ENCODE measurements at places on chromosomes 1 and 21.

GRCh38 chr1:93598861-93599439 is 82.7 kb downstream of the BCAR3 start:
- no peak for DNase-seq

DNA sequence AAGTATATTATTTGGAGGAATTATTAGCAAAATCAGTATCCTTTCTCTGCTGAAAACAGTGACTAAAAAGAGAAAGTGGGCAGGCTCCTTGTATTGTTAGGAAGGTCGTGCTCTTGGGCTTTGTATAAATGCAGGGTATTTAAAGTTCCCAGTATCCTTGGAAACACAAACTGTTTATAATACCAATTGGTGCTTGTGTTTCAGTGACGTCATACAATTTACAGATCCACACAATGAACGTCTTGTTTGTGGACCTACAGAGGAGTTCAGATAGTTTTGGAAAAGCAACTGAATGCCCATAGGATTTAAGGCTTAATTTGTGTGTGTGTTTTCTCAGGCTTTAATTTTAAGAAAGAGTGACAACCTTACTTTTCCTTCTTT is 168.2 kb downstream of the RASAL2 start:
- DNase-seq = no peak

DNA sequence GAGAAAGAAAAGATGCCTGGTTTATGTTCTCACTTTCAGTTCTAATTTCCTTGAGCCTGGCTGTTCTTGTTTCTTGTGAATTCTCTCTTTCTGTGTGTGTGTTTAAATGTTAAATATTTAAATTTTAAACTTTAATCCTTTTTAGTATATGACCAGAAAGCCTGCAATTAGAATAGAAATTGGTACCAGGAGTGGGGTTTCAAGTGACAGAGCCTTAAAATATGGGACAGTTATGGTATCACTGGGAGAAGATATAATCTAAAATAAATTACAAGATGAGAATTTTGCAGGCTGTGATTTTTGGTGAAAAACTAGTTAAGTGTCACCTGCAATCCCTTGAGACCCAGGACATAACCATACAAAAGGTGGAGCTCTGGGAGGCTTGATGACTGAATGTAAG is 81.4 kb downstream of the SYT6 start:
- DNase-seq = no peak

- no peak for DNase-seq
Measured at GRCh38 chr1:208423526-208423925, 179.3 kb upstream of the PLXNA2 start.

GRCh38 chr21:31945141-31945540 is 72.3 kb downstream of the HUNK start:
- DNase-seq = no peak

DNA sequence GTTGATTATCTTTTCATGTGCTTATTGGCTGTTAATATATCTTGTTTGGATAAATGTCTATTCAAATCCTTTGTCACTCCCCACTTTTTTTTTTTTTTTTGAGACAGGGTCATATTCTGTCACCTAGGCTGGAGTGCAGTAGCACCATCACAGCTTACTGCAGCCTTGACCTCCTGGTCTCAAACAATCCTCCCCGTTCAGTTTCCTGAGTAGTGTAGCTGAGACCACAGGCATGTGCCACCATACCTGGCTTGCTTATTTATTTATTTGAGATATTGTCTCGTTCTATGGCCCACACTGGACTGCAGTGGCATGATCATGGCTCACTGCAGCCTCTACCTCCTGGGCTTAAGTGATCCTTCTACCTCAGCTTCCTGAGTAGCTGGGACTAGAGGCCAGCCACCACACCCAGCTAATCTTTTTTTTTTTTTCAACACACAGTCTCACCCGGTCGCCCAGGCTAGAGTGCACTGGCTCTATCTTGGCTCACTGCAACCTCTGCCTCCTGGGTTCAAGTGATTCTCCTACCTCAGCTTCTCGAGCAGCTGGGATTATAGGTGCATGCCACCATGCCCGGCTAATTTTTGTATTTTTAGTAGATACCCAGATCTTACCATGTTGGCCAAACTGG is 13.9 kb upstream of the MYCL start:
- no peak for DNase-seq

GRCh38 chr1:56297904-56298303 is 281.5 kb downstream of the PLPP3 start:
- DNase-seq = no peak

- DNase-seq = no peak
Measured at GRCh38 chr1:92623187-92623778, 136.6 kb upstream of the GFI1 start.

GRCh38 chr1:89276690-89277089 is 4.0 kb upstream of the GBP5 start:
- no peak for DNase-seq

GRCh38 chr1:78501203-78501602 is 10.4 kb downstream of the PTGFR start:
- no peak for DNase-seq

Data from stimulated activated CD8-positive, alpha-beta memory T cell treated with anti-CD3 and anti-CD28 coated beads, Interleukin-15, amount 100 ng/mL, for 1 hour (primary cell).